Anterior cingulate cortex (tissue), 58 donors: ENCODE measurements at places on chromosomes 3 and 15.

DNA sequence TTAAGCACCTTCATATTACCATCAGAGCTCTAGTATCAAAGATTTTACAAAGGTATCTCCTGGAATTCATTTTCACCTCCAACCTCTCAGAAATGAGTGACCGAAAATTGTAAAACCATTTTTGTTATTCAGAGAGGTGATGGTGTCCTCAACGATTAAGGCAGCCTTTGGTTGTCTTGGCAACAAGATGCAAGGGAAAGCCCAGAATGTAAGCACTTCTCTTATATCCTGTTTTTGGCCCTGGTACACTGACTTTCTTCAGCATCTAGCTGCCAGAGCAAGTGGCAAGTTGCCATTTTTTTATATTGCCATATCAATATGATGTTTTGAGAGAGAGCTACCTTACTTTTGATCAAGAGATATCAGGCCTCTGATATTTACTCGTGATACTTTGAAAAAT lies 384.9 kb upstream of the NECTIN3 start:
- DNase-seq, result no peak

GRCh38 chr3:104263477-104263876 lies 1103.2 kb upstream of the ALCAM start:
- DNase-seq, result no peak

DNA sequence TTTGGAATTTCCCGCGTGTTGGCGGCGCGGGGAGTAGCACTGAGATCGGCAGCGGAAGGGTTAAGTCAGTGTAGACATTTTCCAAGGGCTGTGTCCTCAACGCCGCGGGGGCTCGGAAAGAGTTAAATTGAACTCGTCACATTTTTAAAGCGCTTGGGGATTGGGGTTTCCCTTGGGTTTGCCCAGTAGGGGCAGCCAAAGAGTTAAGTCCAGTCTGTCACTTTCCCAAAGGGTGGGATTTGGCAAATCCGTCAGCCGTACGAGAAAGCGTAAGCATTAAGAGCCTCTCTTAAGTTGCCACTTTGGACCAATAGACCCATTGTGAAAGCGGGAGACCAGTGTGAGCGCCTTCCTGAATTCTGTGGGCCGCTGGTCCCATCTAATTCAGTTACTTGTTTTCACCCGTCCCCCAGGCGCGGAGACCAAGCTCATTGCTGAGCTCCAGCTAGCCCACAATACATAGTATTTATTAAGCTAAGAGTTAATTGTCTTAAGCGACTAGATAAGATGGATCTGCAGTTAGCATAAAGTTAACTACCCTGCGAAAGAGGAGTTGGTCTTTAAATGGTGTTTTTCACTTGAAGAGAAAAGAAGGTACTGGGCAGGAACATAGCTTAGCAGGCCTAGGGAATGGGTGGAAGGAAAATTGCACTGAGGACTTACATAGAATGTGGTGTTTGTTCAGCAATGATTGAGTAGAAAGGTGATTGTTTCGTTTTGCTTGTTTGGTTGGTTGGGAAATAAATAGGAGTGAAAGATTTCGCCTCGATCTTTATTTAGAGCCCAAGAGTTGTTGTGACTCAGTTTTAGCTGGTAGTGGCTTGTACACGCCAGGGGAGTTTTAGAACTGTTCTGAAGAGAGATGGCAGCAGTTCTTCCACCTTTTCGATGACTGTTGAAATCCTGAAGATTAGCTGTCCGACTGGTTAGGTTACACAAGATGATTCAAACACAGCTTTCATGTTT lies 932 bp downstream of the ARL8B start:
- peak; percentile 45 for DNase-seq

GRCh38 chr3:46748170-46748569 lies 30.5 kb upstream of the PRSS50 start:
- DNase-seq, result no peak

GRCh38 chr15:75834021-75834420 lies 9.2 kb upstream of the UBE2Q2 start:
- no peak for DNase-seq

- DNase-seq, result no peak
These were observed 62.6 kb upstream of the ETV5 start for GRCh38 chr3:186171521-186171920.

GRCh38 chr15:25790000-25790660 lies 73.0 kb downstream of the ATP10A start:
- DNase-seq, result no peak
